Psoas muscle (tissue), 8 donors: ENCODE measurements at places on chromosomes 16 and 17.

DNA sequence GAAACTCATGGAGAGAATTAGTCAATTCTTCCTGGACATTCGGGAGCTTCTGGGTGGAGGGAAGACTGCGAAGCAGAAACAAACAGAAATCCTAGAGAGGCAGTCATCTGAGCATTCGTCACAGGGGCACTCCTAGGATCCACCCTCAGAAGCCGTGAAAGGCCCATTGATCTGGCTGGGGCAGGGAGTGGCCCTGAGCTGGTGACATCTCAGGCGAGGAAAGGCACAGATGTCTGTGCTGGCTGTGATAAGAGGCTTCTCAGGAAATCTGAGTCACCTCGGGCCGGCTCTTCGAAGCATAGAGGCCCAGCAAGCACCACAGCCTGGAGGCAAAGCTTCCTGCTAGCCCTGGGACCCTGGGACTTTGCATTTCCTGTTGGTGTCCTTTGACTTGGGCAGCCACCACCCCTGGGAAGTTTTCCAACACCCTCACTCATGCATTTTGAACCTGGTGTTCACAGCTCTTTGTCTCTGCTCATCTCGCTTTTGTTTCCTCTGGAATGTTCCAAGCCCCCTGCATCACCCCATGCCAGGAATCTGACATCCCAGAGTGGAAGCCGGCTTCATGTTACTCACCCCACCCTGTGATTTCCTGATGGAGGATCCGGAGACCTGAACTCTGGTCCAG is 23.3 kb upstream of the CDRT4 start:
- DNase-seq = peak; percentile 82

- DNase-seq = no peak
These were observed 45.3 kb upstream of the SREBF1 start for GRCh38 chr17:17882082-17882581.

DNA sequence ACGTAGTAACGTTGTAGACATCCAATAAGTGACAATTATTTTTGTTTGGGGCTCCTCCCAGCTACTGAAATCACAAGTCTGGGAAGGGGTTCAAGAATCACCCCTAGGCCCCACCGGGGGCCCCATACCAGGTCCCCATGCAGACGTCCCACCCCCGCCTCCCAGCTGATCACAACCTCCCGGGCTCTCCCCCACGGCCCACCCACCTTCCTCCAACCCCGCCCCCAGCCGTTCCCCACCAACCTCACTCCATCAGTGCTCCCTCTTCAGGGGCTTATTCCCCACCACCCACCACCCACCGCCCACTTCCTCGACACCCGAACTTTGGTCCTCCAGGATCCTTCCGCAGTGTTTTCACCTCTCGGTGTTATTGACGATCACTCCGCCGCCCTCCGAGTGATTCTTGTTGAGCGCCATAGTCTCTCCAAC is 240 bp downstream of the WBP2 start:
- peak; percentile 73 for DNase-seq

DNA sequence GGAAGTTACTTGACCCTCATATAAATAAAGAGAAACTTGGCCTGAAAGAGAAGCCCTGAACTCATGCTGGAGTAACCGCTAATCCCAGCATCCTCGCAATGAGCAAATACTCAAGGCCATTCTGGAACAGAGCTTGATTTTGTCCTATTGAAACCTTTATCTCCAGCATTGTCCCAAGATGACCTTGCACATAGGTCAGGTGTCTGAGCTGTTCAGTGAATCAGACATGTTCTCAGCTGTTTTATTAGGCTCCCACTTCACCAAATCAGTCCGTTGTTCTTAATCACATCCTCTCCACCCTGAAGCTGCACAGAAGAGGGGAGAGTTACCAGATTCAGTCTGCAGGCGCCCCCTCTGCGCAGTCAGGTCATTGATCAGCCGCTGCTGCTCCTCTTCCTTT is 9.1 kb upstream of the MYH1 start:
- no peak for DNase-seq

DNA sequence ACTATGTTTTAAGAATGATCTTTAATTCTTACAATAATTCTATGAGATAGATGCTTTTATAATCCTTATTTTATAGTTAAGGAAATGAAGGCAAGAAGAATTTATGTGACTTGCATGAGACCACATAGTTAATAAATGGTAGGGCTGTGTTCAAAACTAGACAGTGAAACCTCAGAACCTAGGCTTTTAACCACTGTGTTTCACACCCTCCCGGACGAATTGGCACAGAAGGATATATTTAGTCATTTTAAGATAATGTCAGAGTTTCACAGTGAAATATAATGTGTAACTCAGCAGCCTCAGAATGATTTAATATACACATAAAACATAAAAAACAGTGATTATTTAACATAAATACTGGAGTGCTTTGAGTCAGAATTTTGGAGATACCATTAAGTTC is 57.0 kb downstream of the NSRP1 start:
- no peak for DNase-seq
